ENCODE measurements at places on chromosomes 3 and 15.

- no peak for DNase-seq
Measured at GRCh38 chr3:63819151-63819398, at the start of gene C3orf49. TSS of gene C3orf49 (plus strand) at chr3:63819299. CDS start at chr3:63819472, 173 bp downstream.

DNA sequence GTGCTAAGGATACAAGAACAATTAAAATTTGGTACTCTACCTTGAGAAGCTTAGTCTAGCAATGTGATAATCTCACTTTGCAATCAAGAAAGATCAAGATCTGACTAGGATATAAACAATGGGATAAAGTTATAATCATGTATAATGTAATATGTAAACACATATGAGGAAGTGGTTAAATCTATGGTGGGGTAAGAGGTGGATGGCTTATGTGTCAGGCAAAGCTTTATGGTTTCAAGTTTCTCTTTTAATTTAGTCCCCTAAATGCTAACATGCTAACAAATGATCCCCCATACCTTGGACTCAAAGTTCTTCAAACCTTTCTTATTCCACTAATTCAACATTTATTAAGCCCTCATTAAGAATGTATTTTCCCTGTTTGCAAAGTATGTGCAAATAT is 2.5 kb downstream of the RSL24D1 start:
- DNase-seq = no peak

- no peak for DNase-seq
Measured at GRCh38 chr3:37509069-37509468, 334.7 kb upstream of the LRRFIP2 start.

DNA sequence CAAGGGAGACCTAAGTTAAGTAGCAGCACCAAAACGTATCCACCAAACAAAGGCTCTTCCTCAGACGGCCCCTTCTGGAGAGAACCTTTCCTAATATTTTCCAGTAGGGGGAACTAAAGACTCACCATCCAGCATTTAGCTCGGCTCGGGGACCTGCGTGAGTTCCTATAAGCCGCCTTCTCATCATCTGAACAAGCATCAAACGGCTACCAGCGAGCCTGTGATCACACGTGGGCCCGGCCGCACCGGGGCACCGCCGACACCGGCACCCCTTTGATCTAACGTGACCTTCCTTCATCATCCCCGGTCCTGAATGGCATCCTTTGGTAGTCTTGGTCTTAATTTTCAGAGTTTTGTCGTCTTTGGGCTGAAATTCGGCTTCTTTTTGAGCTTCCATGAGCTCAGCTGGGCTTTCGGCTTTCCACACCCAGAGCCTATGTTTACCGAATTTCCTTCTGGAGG is 1.4 kb upstream of the ROBO2 start:
- no peak for DNase-seq

DNA sequence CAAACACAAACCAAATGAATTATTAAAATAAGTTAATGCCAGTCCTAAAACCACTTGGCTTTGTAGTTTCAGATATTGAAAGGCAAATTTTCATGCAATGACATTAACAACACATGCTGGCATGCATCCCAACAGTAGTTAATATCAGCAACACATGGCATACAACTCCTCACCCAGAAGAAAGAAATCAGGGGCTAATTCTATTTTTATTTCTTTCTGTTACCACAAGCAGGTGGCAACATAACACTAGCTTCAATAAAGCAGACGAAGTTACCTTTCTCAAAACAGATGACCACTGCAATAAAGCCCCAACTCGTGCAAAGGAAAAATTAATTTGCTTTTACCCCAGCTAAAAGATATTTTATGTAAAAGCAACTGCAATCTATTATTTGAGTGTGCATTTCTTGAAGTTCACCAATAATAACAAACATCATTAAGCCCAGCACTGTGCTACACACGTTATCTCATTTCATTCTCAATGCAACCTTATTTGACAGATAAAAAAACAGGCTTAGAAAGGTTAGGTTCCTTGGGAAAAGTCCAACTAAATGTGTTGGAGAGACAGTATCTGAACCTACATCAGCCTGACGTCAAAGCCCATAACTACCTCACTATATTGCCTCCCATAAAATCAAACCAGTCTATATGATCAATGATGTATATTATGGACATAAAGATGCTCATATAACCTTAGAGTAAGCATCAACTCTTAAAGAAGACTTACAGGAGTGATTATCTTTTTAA is 2.8 kb downstream of the TOP2B start:
- DNase-seq = no peak

DNA sequence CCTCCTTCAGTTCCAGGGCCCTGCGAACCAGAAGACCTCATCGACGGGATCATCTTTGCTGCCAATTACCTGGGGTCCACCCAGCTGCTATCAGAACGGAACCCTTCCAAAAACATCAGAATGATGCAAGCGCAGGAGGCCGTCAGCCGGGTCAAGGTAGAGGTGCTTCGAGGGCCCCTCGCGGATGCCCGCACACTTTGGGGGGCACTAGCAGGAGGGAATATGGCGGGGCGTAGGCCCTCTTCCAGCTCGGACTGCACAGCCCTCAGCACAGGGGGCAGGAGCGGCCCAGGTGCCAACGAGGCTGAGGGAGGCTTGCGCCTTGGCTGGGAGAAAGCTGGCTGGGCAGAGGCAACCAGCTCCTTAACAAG is 176.6 kb downstream of the NSMCE3 start:
- DNase-seq = no peak

DNA sequence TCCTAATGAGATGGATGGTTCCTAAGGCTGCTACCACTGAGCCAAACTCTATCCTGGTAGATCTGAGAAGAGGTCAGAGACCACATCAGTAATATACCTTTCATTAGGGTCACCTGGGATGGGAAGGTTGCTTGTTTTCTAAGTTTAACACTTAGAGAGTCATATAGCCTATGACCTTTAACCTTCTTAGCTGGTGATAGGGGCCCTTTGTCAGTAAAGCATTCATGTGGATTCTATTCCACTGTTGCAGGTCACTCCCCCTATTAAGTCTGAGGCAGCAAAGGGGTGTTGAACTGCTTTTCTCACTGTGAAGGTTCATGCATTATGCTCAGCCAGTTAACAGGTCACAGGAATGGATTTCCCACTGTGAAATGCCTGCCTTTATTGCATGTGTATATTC is 6.1 kb upstream of the ZNF609 start:
- no peak for DNase-seq

DNA sequence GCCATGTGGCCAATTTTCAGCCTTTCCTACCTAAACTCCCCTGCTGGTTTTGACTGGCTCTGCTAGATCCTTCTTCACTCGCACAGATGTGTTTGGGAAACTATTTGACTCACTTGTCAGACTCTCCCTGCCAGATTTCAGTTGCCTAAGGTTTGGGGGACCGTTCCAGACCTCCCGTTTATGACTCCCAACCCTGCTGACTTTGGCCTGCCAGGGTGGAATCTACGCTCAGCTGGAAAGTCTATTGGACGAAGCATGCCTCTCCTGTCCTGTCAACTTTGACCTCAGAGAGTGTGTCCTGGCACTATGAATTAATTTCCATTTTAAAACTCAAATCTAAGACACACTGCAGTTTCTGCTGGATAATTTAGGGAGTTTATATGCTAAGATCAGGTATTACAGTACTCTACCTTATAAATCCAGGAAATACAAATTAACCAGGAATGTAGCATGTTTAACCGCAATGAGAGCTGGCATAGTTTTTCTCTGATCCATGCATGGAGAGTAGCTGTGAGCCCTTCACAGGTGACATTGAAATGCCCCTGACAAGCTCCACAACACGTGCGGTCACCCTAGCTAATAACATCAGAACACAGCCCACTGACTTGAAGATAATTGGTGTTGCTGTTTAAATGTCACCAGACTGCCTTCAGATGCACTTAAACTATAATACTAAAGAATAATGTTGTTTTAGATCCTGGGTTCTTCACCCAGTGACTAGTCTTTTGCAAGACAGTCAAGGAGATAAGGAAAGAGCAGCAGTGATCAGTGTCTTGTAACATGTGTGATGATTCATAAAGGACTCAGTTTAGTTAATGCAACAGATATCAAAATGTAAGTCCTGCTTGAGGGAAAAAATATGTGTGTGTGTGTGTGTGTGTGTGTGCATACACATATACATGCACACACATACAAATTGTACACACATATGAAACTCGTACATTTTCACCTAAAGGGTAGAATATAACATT is 223.0 kb upstream of the MCTP2 start:
- no peak for DNase-seq

- no peak for DNase-seq
Measured at GRCh38 chr15:51647128-51647562, 24.6 kb upstream of the DMXL2 start.

DNA sequence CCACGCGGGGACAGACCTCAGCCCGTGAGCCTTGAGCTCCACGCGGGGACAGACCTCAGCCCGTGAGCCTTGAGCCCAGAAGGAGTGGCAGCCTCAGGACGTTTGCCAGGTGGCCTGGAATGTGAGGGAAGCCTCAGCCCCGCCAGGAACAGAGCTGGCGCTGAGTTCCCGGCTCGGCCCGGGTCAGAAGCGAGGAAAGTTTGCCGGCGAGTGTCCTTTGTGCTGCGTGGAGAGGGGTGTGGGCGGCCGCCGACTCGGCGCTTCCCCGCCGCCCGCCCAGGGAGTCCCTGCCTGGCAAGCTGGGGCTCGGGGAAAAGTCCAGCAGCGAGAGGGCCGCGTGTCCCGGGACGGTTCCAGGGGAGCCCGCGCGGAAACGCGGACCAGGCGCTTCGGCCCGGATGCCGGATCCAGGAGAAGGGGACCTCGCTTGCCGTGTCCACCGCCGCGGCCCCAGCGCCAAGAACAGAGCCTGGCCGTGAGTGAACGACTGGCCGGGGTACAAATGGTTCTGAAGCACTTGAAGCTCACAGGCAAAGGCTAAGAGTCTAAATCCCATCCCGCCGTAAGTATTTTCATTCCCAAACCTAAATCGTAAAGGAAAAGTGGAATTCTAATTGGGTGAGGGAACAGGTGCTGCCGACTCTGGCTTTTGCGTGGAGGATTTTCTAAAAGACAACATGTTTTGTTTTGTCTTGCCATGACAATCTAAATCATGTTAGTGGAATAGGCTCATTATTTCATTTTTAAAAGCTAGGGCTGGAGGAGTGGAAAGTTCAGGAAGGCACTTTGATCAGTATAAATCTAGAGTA is 1.7 kb downstream of the LRRN1 start:
- no peak for DNase-seq

DNA sequence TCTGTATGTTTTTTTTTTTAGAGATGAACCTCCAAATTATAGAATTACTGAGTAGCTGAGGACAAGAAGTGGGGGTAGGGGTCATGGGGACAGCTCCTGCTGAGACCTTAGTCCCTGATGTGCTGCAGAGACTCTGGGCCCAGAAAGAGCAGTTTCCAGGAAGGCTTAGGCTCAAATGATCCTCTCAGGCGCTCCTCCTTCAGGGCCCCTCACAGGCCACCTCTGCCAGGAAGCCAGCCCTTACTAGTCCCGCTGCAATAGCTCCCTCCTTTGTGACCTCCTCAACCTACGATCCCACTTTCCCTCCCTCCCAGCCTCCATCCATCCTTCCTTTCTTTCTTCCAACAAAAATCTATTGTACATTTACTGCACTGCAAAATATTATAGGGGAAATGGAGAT is 24.6 kb downstream of the SLC28A1 start:
- DNase-seq = no peak

DNA sequence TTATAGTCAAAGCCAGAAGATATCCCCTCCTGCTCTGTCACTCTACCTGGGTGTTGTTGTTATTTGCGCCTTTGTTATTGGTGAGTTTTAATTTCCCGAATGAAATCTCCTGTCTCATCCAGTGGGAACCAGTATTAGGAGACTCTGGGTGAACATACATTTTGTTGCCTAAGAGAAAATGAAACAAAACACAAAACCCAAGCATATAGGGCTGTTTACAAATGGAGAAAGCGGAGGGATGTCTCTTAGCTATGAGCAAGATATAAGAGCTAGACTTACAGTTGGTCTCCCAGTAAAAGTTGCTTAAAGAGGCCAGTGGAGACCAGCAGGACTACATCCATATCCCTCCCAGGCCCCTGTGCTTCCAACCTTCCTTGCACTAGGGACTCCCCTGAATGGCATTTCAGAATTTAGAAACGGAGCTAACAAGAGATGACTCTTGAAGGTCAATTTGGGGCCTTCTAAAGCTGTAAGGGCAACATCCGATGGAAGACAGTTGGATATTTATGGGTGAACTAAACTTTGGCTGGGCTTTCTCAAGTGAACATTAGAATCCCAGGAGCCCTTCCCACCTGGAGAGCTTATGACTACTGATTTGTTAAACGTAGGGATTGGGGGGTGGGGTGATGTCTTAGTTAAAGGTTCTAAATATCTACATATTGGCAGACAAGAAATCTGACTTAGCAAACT is 2.7 kb downstream of the EOMES start:
- DNase-seq = no peak

DNA sequence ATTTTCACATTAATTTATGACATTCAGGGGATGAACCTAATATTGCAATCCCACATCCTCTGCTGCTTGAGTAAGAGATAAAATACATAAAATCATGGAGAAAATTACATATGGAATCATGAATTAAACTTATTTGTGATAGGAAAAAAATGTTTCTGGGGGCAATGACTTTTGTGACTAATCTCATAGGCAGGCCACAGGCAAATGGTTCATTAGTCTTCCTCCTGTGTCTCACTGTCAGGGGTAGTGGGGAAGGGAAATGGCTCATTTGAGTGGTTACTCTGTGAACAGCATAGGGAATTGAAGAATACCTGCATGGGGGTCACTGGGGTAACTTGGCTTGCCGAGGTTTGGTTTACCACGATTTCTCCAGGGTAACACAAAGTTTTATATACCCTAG is 72.0 kb downstream of the TFG start:
- no peak for DNase-seq

- no peak for DNase-seq
Measured at GRCh38 chr15:77487888-77488287, 67.2 kb downstream of the HMG20A start.

DNA sequence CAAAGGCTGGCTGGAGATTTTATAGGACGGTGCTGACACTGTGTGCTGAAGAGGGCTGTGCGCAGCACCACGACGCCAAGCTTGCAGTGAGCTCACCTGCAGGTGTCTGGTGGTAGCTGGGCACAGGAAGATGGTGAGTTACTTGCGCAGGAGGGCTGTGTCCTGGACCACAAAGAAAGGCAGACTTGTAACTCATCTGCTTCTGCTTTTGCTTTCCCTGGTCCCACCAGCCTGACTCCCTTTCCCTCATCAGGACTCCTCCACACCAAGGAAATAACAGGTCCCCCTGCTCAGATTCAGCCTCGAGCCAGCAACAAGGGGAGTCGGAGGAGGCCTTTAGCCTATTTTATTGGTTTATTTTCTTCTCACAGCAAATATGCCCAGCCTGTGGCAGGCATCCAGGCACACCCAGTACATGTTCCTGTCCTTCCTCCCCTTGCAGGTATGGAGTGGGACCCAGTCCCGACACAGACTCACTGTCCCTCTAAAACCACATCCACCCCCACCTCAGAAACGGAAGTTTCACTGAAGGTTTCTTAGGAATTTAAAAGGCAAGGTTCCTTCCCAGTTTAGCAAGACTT is 35.6 kb upstream of the FLNB start:
- DNase-seq = no peak

DNA sequence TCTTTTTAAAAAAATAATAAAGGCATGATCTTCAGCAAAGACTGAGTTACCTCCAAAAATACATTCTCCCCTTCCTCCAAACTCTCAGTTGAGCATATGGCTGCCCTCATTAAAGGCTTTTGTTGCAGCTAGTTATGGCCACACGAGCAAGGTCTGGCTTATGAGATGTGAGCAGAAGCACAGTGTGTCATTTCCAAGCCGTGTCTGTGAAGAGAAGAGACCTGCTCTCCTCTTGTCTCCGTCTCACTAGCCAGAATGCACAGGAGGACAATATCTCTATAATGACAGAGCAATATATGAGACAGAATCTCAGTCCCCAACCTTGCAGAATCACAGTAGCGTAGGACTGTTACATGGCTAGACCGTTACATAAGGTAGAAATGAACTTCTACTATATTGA is 152.3 kb downstream of the MAGI1 start:
- DNase-seq = no peak

Data from T-helper 1 cell (primary cell).